ENCODE measurements at places on chromosomes 4 and X. TPM values are rescaled to one million over a fixed set of nuclear protein-coding genes. Genes with fewer than 3 reads are reported as not detected.

PAGE2B gene
- not detected for total RNA-seq

- H3K4me3 ChIP-seq = no peak overlapping the region
- no peaks in the 10 kb centered on the region for H3K36me3 ChIP-seq
- no peaks in the 10 kb centered on the region for H3K27me3 ChIP-seq
These were observed 90.3 kb downstream of the RLIM start for GRCh38 chrX:74523870-74524735.

GRCh38 chr4:83865417-83866150 lies 329.7 kb downstream of the GPAT3 start:
- no peaks in the 10 kb centered on the region for H3K27me3 ChIP-seq
- H3K36me3 ChIP-seq = no peaks in the 10 kb centered on the region
- H3K4me1 ChIP-seq = no peaks in the 10 kb centered on the region
- H3K27ac ChIP-seq = no peak overlapping the region

DNA sequence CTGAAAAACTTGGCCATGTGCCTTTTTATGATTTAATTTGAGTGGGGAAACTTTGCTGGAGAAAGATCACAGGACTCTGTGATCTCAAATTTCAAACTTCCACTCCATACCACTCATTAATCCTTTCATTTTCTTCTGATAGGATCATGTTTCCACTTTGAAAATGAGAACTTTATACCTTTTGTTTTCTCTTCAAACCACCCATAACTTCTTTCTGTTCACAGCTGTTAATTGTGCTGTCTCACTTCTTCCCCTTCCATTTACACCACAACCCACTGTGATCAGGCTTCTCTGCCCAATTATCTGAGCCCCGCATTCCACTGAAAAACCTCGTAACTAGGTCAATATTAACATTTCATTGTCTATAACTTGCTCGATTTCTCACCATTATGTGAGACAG lies 47.0 kb upstream of the ARSJ start:
- H3K4me1 ChIP-seq = no peaks in the 10 kb centered on the region
- H3K36me3 ChIP-seq = no peaks in the 10 kb centered on the region
- no peak for DNase-seq
- H3K4me3 ChIP-seq = no peak overlapping the region
- no peaks in the 10 kb centered on the region for H3K27me3 ChIP-seq

- no peak overlapping the region for H3K27ac ChIP-seq
- H3K4me1 ChIP-seq = peaks cover 11% of the 10 kb centered on the region
- no peak for DNase-seq
- H3K4me3 ChIP-seq = no peak overlapping the region
- H3K36me3 ChIP-seq = no peaks in the 10 kb centered on the region
- no peaks in the 10 kb centered on the region for H3K27me3 ChIP-seq
These were observed 73.7 kb downstream of the ENPP6 start for GRCh38 chr4:184143770-184144564.

PRSS12 gene
- 0.36 TPM for total RNA-seq

- no peaks in the 10 kb centered on the region for H3K36me3 ChIP-seq
- H3K4me1 ChIP-seq = no peaks in the 10 kb centered on the region
- no peaks in the 10 kb centered on the region for H3K27me3 ChIP-seq
These were observed 102.1 kb downstream of the ASB9 start for GRCh38 chrX:15167826-15168225.

Measured in sigmoid colon (tissue), 7 donors.